RWPE2 (cell line): ENCODE measurements at places on chromosomes 5 and 9.

- no peak for DNase-seq
Observed at GRCh38 chr5:149162401-149163084, 21.2 kb downstream of the ABLIM3 start.

GRCh38 chr9:131559421-131560000 is 14.2 kb downstream of the PRRT1B start:
- no peak for DNase-seq

- no peak for DNase-seq
Observed at GRCh38 chr9:24899463-24899862, 353.8 kb upstream of the IZUMO3 start.

DNA sequence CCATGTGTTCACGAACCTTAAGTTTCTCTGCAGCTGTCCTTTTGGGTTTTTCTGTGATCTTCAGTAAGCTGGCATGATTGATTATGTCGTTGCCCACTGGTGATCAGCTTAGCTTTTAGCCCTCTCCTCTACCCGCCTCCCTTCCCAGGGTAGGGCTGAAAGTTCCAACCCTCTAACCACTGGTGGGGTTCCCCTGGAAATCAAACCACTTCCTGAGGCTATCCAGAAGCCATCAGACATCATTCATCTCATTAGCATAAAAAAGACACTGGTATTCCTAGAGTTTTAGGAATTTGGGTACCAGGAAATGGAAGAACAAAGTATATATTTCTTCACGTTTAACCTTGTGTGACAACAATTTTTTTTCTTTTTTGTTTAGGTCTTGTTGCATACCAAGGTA is 29.8 kb downstream of the SPIN1 start:
- no peak for DNase-seq

- no peak for DNase-seq
Observed at GRCh38 chr9:108234811-108235210, 621.0 kb downstream of the ACTL7B start.

- DNase-seq, result no peak
Observed at GRCh38 chr5:139389701-139390638, at the start of gene MZB1. Gene MZB1, minus strand, starts transcription at chr5:139389913. Its CDS starts 57 bp downstream, at chr5:139389856.

DNA sequence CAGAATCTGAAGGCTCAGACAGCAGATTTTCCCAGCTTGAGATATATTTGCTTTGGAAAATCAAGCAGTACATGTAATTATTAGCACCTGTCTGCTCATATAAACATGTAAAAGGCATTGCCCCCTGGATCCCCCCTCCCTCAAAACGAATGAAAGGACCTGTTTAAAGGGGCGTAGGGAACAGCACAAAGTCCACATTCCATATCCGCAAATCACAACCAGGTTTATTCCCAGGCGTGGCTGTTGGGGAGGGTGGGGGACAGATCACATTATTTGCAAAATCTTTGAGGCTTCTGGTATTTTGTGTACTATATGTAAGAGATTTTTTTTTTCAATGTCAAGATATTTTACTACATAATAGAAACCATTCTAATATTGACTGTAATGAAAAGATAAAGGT is 8.7 kb upstream of the MRPS2 start:
- no peak for DNase-seq

DNA sequence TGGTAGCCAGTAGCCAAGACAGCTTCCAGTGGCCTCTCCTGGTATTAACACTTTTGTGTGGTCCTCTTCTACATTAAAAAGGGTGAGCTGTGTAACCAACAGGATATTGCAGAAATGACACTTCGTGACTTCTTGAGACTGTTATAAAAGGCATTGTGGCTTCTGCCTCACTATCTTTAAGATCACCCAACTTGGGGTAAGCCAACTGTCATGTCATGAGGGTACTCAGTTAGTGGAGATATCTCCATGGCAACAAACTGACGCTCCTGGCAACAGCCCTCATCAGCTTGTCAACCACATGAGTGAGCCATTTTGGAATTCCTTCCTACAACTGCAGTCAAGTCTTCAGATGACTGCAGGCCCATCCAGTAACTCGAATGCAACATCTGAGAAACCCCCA is 121.7 kb downstream of the DEPDC1B start:
- no peak for DNase-seq

GRCh38 chr5:160660132-160660531 is 191.9 kb downstream of the ATP10B start:
- no peak for DNase-seq

DNA sequence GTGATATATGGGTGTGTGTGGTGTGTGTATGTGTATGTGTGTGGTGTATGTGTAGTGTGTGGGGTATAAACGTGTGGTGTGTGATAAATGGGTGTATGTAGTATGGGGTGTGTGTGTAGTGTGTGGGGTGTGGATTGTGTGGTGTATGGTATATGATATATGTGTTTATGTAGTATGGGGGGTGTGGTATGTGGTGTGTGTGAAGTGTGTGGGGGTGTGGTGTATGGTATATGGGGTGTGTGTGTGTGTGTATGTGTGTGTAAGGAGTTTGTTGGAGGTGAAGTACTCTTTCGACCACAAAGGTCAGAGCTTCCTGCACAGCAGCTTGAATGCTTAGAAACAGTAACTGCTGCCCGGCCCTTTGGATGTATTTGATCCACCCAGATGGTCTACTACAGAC is 145.2 kb upstream of the IQGAP2 start:
- DNase-seq, result no peak

- DNase-seq, result no peak
Observed at GRCh38 chr5:90408571-90409317, 812 bp downstream of the CETN3 start.

DNA sequence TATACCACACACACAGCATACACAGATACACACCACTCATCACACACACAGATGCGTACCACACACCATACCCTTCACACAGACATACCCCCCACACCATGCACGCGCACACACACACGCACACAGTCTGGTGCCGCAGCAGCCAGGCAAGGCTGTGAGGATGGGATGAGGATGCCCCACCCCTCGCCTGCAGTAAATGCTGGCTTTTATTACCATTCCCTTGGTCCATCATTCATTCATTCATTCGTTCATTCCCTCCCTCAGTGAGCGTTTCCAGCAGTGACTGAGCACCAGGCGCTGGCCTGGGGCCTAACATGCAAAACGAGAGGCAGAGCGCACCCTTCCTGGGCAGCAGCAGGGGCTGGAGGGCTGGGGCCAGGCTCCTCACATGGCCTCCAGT is 51.7 kb upstream of the FCN2 start:
- DNase-seq, result no peak

DNA sequence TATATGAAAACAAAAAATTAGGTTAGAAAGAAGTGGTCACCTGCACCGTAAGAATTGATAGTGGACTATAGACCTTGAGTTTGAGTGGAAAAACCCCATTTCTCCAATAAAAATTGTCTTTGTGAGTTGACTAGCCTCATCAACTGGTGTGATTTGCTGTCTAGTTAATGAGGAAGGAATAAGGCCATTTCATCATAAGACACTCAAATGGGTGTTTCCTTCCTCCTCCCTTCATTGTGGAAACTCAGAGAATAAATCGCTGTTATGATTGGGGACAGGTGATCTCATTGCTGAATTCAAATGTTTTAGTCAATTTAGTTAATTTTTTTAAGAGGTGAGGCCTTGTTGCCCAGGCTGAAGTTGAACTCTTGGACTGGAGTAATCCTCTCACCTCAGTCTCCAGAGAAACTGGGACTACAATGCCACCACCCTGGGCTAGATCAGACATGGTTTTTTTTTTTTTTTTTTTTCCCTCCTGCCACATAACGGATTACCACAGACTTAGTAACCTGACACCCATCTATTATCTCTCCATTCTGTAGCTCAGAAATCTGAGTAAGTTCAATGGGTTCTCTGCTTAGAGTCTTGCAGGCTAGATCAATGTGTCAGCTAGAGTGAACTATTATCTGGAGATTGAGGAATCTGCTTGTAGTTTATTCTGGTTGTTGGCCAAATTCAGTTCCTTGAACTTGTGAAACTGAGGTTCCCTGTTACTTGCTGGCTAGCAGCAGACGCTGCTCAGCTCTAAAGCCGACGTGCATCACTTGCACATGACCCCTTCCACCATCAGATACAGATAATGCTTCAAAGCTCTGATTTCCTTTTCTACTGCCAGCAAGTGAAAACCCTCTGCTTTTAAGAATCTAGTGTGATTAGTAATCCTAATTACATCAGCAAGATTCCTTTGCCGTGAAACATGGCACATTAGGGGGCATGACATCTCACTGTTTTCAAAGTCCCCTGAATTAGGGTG is 663.8 kb upstream of the CDH9 start:
- DNase-seq, result no peak

DNA sequence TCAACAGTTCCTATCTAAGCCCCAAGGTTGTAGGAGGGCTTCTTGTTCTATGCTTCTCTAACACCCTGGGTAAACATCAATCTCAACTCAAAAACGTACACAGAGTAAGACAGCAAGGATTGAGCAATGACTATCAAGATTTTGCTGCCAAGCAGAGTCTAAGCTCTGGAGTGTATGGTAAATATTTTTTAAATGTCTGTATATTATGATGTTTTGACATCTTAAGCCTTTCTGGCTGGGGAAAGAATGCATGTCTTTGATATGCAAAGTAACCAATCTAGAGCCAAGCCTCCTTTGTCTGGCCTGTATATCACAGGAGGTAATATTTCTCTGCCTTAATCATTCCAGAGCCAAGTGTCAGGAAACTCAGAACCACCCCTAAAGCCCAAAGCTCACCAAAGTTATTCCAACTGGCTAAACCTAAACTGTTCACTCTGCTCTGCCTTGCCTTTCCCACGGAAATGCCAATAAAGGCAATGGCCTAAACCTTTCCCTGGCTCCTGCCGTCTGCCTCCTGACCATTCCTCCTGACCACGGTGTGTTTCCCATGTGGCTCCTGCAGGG is 45.2 kb downstream of the YIPF5 start:
- DNase-seq, result no peak

DNA sequence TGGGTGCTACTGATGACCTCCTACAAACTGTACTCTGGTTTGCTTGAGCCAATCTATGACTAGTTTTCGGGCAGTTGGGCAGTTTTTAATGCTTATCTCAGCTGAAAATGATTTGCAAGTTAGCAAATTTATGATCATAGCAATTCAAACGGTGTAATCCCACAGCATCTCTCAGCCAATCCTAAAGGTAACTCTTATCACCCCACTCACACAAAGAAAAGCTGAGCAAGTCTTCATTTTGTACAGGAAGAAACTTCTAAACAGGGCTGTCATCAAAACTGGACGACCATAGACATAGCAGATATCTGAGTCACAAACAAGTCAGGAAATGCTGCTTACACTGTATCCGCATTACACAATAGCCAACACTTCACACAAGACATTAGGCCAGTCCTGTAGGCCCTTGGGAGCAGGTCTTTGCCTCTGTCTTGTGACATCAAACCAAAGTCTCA is 2.6 kb upstream of the ENC1 start:
- DNase-seq, result no peak

- no peak for DNase-seq
Observed at GRCh38 chr9:101383361-101383760, 1.4 kb downstream of the BAAT start.

GRCh38 chr5:94618029-94618492 is 343 bp downstream of the KIAA0825 start:
- DNase-seq, result peak; percentile 77

DNA sequence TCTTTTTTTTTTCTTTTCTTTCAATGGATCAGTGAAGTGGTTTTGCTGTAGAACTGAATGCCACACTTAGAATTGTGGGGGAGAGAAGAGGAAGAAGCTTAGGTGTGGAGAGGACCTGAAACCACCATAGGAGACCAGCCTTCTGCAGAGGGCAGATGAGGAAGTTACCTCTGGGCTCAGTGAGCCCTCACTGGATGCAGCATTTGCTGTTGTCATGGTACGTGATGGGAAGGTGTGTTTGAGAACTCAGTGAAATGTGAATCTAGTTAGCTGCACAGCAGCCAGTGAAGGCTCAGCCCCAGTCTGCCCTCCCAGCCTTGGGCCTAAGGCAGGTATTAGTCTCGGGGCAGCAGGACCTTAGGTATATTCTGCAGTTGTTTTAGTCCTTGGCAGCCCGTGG is 17.5 kb downstream of the CYFIP2 start:
- DNase-seq, result no peak

DNA sequence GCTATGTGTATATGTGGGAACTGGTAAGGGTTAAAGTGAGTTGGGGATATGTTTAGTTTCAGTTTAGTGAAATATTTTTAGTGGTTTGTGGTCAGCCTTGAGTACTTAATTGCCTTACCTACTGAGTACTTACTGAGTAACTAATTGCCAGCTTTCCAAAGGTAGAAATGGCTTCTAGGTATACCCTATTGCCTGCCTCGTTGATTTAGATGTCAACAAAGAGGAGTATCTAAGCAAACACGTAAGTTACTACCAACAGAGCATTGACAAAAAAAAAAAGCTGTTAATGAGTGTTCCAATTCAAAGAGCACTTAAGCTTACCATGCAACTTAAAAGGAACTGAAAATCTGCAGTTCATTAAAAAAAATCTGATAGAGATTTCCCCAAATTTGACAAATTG is 8.8 kb downstream of the ATP10B start:
- DNase-seq, result no peak

- no peak for DNase-seq
Observed at GRCh38 chr9:90953200-90953599, 151.6 kb downstream of the SYK start.

DNA sequence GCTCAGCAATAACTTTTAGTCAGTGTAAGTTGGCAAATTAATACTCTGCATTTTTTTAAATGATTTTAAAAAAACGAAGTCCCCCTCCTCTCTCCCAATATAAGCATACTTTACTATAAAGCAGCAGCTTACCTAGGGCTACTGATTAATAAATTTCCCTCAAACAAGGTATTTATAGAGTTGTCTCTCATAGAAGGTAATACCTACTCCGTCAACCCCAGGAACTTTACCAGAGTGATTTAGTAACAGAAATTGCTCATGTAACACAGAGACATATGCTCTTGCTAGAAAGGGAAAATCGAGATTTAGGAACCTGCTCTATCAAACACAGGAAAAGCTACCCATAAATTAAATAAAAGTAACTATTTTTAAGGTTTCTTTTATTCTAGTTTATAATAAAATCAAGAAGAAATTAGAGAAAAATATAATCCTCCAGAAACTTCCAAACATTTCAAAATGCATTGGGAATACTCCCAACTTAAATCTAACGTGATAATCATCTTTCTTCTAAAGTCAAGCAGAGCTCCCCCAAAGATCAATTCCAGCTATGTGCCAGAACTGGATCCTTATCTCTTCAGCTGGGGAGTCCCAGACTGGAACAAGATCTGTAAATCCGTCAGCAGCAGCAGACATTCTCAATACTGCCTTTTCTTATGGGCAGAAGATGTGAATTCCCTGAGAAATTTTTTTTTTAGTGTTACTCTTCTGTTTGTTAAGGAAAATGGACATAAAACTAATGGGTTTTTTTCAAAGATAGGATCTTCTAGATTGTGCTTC is 69.6 kb downstream of the ADAMTS16 start:
- no peak for DNase-seq

GRCh38 chr5:35024911-35025510 is 22.7 kb downstream of the AGXT2 start:
- no peak for DNase-seq

DNA sequence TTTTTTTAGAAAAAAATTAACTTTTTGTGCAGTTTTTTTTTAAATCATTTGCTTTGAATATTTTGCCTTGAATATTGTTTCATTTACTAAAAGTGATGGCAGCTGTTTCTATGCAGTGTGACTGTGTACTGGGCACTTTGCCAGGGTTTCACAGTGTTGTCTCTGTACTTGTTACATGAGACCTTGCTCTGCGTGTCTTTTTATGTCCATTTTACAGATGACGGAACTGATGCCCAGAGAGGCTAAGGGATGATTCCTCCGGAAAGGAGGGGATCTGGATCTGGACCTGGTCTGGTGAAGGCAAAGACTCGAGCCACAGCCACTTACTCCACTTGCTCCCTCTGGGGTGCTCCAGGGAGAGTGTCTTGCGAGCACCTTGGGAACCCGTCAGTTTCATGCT is 124.8 kb upstream of the PTCH1 start:
- DNase-seq, result no peak
